ENCODE measurements at places on chromosomes 1 and 21. TPM values are rescaled to one million over a fixed set of nuclear protein-coding genes. Genes with fewer than 3 reads are reported as not detected.

STYXL2 gene
- not detected for total RNA-seq

AMY2A gene
- total RNA-seq = not detected

MTARC2 gene
- 5.8 TPM for total RNA-seq

OR10T2 gene
- total RNA-seq = not detected

RSPH1 gene
- 0.23 TPM for total RNA-seq

PLA2G2A gene
- not detected for total RNA-seq

RHBDL2 gene
- total RNA-seq = 12.6 TPM

RNPEP gene
- total RNA-seq = 117 TPM

ADGRB2 gene
- 1.4 TPM for total RNA-seq

PDZK1IP1 gene
- 2.5 TPM for total RNA-seq

ITGB2 gene
- 0.42 TPM for total RNA-seq

OR4F29 gene
- not detected for total RNA-seq

AIRE gene
- total RNA-seq = not detected

MIXL1 gene
- not detected for total RNA-seq

REN gene
- total RNA-seq = not detected

KRTAP12-2 gene
- total RNA-seq = not detected

FAM72C gene
- 2.9 TPM for total RNA-seq

GPR157 gene
- 15.1 TPM for total RNA-seq

GBP3 gene
- 25.5 TPM for total RNA-seq

ASTN1 gene
- not detected for total RNA-seq

SLFNL1 gene
- total RNA-seq = under 0.01 TPM

PPIAL4G gene
- total RNA-seq = not detected

SMYD2 gene
- 38.0 TPM for total RNA-seq

OR2T35 gene
- not detected for total RNA-seq

UBQLN4 gene
- 25.2 TPM for total RNA-seq

All from airway epithelial cell (primary cell).